ENCODE measurements at places on chromosomes 13 and 19.

DNA sequence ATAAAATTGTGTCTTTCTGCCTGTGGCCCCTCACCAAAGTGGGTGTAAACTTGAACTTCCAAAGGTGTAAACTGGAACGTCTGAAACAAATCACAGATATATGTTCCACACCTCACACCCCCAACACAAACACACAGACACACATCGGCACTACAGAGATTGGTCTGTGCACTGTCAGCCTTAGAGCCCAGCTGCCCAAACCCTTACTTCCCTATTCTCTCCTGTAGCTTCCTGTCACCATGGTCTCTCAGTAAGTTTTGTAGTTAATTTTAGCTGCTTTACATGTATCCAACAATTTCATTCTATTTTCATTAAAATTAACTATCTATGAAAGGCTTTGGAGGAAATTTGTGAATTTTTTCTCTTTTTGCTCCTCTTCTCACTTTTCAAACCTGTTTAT is 5.4 kb downstream of the TM9SF2 start:
- no peak for DNase-seq

GRCh38 chr13:63288576-63288975 is 1872.9 kb upstream of the PCDH20 start:
- no peak for DNase-seq

- DNase-seq: no peak
Measured at GRCh38 chr13:46654951-46655350, 102.0 kb downstream of the LRCH1 start.

- DNase-seq: peak; percentile 59
Measured at GRCh38 chr19:35755550-35756376, 1.1 kb downstream of the HSPB6 start.

DNA sequence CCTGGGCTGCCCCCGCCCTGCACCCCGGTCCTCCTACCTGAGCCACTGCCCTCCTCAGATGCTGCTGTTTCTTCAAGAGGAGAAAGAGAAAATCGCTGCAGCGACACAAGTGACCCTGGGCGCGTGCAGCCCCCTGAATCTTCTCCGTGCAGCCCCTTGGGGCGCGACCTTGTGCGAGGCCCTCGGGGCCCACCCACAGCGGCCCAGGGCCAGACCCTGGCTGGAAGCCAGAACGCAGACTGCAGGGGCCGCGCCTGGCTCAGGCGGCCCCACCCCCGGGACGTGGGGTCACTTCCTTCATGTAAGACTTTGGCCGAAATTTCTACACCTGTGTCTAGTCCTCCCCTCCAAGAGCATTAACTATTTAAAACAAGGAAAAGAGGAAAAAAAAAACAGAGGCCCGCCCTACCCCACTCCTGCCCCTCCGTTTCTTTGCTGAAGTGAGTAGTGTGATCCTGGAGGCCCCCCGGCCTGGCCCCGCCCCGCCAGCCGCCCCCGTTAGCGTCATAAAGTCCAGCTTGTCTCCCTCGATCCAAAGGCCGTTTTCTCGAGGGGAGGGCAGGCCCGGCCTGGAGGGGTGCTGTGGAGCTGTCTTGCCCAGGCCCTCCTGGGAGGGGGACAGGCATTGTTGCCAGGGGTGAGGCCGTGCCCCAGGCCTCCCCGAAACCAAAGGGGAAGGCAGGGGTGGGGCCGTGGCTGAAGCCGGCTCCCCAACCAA is 35.3 kb downstream of the BTBD2 start:
- DNase-seq: no peak

- DNase-seq: no peak
Measured at GRCh38 chr13:20901668-20902437, 693 bp downstream of the XPO4 start.

- no peak for DNase-seq
Measured at GRCh38 chr13:35841060-35841521, 290.1 kb downstream of the DCLK1 start.

All from activated T-cell treated with anti-CD3 and anti-CD28 coated beads for 48 hours (primary cell).